ENCODE measurements at places on chromosomes 1 and 21. TPM values are rescaled to one million over a fixed set of nuclear protein-coding genes. Genes with fewer than 3 reads are reported as not detected.
A peak's percentile ranks its signal among the peaks of the same experiment; 100 is the strongest.

LAMC1 gene
- 111 TPM for total RNA-seq

B4GALT3 gene
- 32.4 TPM for total RNA-seq

PADI1 gene
- total RNA-seq, result 0.27 TPM

ELAPOR1 gene
- total RNA-seq, result 2.1 TPM

SDHC gene
- 84.4 TPM for total RNA-seq

RNF223 gene
- not detected for total RNA-seq

- H3K36me3 ChIP-seq, result no peaks in the 10 kb centered on the region
- DNase-seq, result no peak
- H3K27me3 ChIP-seq, result no peaks in the 10 kb centered on the region
- H3K4me3 ChIP-seq, result no peak overlapping the region
- H3K27ac ChIP-seq, result no peak overlapping the region
- no peaks in the 10 kb centered on the region for H3K4me1 ChIP-seq
These were observed 29.4 kb upstream of the SLC19A1 start for GRCh38 chr21:45571641-45572040.

DNA sequence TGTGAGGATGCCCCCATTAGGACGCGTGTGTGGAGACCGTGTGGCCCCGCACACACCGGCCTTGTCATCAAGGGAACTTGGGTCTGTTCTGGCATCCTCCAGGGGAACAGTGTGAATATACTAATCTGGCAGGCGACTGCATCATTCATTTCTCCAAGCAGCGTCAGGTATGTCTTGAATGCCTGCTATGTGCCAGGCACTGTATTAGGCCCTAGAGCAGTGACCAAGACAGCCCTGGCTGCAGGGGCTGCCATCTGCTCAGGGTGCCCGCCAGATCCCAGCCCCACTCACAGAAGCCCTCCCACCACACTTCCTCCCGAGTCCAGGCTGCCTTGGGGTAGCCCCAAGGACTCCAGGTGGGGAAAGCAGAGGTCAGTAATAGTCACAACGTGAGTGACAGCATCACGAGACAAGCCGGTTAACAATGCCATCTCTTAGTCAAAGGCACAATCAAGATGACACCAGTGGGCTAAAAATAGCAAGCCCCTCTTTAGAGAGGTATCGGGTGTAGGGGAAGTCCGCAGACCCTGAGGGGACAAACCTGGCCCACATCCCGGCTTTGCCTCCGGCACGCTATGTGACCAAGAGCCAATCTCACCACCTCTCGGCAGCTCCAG, 7.5 kb upstream of the LAPTM5 start:
- no peak overlapping the region for H3K4me3 ChIP-seq
- no peak overlapping the region for H3K27ac ChIP-seq
- H3K36me3 ChIP-seq, result no peaks in the 10 kb centered on the region
- H3K27me3 ChIP-seq, result no peaks in the 10 kb centered on the region
- peaks cover 4% of the 10 kb centered on the region for H3K4me1 ChIP-seq

DNA sequence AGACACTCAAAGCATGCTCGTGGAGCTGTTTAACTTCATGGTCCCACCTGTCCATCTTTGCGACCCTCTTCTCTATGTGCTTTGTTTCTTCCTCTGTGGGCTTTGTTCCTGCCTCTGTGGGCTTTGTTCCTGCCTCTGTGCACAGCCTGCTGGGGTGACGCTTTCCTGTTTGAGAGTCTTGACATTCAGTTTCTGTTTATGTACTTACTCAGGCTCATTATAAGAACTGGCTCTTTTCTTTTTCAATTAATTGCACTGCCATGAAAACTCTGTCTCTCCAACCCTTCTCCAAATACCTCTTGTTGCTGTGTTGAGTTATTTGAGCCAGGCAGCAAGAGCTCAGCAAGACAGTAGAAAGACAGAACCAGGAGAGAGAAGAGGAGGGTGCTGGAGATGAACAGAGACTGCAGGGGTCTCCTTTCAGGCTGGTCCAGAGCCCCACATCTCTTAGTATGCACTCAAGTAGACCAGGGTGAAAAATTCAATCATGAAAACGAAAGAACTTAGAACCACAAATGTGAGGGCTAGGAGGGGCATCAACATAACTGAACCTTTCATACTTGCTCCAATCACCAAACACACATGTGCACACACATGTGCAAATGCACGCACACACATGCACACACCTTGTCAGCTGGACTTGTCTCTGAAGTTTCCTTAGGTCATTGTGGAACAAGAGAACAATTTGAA, 88.3 kb upstream of the SGIP1 start:
- peaks cover 8% of the 10 kb centered on the region for H3K4me1 ChIP-seq
- no peak for DNase-seq
- H3K27me3 ChIP-seq, result no peaks in the 10 kb centered on the region
- no peaks in the 10 kb centered on the region for H3K36me3 ChIP-seq

GRCh38 chr21:25126564-25126963, 480.7 kb downstream of the MRPL39 start:
- no peaks in the 10 kb centered on the region for H3K36me3 ChIP-seq
- no peaks in the 10 kb centered on the region for H3K4me1 ChIP-seq
- H3K27ac ChIP-seq, result no peak overlapping the region
- no peak overlapping the region for H3K4me3 ChIP-seq

GRCh38 chr1:110428946-110429345, 21.5 kb upstream of the LAMTOR5 start:
- H3K4me3 ChIP-seq, result no peak overlapping the region
- peaks cover 9% of the 10 kb centered on the region for H3K4me1 ChIP-seq
- no peak for DNase-seq
- H3K36me3 ChIP-seq, result no peaks in the 10 kb centered on the region

DNA sequence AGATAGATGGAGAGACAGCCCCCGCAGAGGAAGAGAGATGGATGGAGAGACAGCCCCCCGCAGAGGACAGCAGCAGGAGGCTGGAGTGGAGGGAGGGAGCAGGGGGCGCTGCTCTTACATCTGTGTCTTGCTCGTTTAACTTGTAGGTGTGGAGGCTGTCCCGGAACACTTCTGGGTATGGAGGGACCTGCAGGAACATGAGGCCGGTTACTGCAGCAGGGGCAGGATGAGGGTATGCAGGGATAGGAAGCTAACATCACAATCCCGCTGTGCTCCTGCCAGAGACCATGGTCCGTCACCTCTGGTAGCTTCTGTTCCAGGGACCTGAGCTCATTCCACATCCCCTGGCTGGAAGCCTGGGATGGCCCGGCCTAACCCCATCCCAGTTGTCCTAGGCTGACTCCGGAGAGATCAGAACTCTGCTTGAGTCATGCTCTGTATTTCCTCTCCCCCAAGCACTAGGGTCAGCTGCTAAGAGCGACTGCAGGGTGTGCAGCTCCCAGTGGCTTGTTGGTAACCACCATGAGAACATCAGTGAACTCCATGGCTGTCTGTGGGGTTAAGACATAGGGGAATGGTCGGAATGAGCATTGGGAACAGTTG, 36.7 kb upstream of the GOLT1A start:
- H3K4me1 ChIP-seq, result peaks cover 24% of the 10 kb centered on the region
- no peak overlapping the region for H3K27ac ChIP-seq
- DNase-seq, result no peak
- H3K4me3 ChIP-seq, result no peak overlapping the region
- no peaks in the 10 kb centered on the region for H3K27me3 ChIP-seq

GRCh38 chr1:167900907-167901306, 13.0 kb downstream of the ADCY10 start:
- H3K36me3 ChIP-seq, result no peaks in the 10 kb centered on the region
- peaks cover 17% of the 10 kb centered on the region for H3K4me1 ChIP-seq
- H3K4me3 ChIP-seq, result no peak overlapping the region

- H3K27me3 ChIP-seq, result peaks cover 7% of the 10 kb centered on the region
- no peaks in the 10 kb centered on the region for H3K36me3 ChIP-seq
- no peak for DNase-seq
- H3K4me3 ChIP-seq, result no peak overlapping the region
- no peak overlapping the region for H3K27ac ChIP-seq
These were observed 2.0 kb upstream of the MARCKSL1 start for GRCh38 chr1:32337855-32338636.

- H3K4me3 ChIP-seq, result no peak overlapping the region
- no peak for DNase-seq
- peaks cover 10% of the 10 kb centered on the region for H3K36me3 ChIP-seq
- no peaks in the 10 kb centered on the region for H3K4me1 ChIP-seq
These were observed 165.1 kb downstream of the TGFB2 start for GRCh38 chr1:218510153-218510772.

GRCh38 chr21:40152476-40152875, 285.2 kb downstream of the PCP4 start:
- no peak for DNase-seq
- no peaks in the 10 kb centered on the region for H3K36me3 ChIP-seq

DNA sequence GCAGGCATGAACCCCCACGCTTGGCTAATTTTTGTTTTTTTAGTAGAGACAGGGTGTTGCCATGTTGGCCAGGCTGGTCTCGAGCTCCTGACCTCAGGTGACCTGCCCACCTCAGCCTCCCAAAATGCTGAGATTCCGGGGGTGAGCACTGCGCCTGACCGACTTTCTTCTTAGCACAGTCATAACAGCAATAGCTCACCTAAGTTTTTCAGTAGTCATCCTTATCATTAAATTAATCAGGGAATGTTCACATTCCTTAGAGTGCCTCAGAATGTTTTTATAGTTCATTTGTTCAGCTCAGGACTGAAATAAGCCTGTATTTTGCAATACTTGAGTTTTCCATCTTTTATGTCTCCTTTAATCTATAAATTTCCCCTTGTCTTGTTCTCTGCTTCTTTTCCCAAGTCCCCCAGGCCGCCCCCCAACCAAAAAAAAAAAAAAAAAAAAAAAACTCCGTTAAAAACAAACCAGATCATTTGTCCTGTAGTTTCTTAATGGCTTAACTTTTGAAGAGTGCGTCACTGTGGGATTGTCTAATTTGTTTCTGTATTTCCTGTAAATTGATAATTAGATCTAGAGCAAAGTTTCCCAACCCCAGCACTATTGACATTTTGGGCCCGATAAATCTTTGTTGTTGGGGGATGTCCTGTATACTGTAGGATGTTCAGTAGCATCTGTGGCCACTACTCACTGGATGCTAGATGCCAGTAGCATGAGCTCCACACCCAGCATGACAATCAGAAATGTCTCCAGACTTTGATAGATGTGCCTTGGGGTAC, 120.7 kb downstream of the ITSN1 start:
- H3K27ac ChIP-seq, result no peak overlapping the region
- no peaks in the 10 kb centered on the region for H3K27me3 ChIP-seq
- no peak overlapping the region for H3K4me3 ChIP-seq
- peaks cover 13% of the 10 kb centered on the region for H3K4me1 ChIP-seq

DNA sequence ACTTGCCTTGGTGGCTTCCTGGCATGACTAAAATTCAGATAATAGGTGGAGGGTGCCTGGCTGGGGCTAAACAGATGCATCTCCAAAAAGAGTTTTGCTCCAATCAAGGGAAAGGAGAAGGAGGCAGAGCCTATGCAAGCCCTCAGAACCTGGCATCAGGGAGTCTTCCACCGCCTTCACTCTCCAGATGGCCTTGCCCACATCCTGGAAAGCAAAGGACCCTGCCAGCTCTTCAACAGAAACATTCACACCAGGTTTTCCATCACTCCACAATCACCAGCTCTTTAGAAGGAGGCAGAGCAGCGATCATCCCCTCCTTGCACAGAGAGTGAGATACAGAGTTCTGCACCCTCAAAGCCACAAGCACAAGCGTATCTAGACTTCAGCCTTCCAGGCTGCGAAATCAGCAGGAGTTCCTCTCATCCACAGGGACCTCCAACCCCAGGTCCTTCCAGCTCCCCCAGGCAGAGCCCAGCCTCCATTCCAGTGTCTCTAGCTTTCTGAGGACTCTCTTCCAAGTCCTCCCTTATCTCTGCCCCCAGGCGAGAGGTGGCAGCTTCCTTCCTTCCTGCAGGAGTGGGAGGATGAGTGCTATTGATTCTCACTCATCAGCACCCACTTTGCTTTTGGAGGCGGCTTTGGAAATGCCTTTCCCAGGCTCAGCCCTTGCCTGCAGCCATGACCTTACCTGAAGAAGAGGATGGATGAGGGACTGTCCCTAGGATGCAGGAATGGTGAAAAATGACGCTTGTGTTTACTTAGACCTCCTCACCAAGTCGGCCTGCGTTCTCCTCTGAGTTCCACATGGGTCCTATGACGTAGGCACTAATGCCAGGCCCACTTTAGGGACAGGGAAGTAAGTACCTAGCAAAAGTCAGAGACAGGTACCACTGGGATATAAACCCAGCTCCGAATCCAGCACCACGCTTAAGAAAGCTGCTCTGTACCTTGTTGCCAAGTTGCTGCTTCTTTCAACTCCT, 75.4 kb downstream of the RIPK4 start:
- no peak for DNase-seq
- no peaks in the 10 kb centered on the region for H3K4me1 ChIP-seq
- H3K36me3 ChIP-seq, result no peaks in the 10 kb centered on the region
- H3K27ac ChIP-seq, result no peak overlapping the region

- no peaks in the 10 kb centered on the region for H3K27me3 ChIP-seq
- H3K4me3 ChIP-seq, result no peak overlapping the region
- H3K36me3 ChIP-seq, result no peaks in the 10 kb centered on the region
- no peaks in the 10 kb centered on the region for H3K4me1 ChIP-seq
These were observed 137.8 kb downstream of the GALNT2 start for GRCh38 chr1:230204842-230205241.

DNA sequence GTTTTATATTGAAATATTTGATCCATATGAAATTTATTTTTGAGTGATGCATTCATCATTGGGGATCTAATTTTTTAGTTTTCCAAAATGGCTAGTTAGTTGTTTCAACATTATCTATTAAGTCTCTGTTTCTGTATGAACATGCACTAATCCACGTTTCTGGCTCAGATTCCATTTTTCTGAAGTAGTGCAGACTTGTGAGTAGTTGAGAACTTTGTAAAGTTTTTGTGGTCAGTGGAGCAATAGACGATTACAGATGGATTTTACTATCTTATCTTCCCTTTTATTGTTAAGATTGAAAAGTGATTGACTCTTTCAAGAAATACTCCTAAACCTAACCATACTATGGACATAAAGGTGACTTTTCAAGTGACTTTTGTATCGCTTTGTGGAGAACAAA, 16.7 kb downstream of the SOAT1 start:
- H3K4me1 ChIP-seq, result no peaks in the 10 kb centered on the region
- no peak overlapping the region for H3K4me3 ChIP-seq
- no peak overlapping the region for H3K27ac ChIP-seq
- no peaks in the 10 kb centered on the region for H3K36me3 ChIP-seq

DNA sequence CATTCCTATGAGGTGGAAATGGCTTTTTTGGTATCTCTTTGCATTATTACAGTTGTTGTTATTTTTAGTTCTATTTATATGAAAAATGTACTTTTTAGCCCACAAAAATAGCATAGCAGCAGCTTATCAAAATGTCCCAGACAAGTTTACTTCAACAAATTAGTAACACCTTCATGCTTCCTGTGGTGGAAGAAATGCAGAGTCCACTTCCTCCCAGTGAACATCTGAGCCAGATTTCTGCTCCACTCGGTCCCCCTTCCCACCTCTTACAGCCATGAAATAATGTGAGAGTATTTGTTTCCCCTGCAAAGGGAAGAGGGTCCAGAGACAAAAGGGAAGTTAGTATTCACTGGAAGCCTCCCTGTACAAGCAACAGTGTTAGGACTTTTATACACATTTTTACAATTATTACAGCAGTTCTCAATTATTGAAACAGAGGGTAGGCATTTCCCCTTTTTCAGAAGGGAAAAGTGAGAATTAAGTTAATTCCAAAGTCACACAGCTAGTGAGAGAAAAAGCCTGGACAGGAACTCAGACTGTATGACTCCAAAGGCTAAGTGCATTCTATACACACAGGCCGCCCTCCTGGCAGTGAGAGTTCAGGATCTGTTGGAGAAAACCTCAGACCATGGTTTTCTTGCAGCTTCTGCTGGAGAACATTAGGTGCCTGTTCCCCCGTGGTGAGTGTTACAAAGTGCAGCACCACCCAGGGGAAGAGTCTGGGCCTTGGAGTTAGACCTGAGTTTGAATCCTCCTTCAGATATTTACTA, 126.5 kb downstream of the PBX1 start:
- no peaks in the 10 kb centered on the region for H3K36me3 ChIP-seq
- no peak overlapping the region for H3K4me3 ChIP-seq
- no peak for DNase-seq
- H3K4me1 ChIP-seq, result peaks cover 14% of the 10 kb centered on the region
- H3K27ac ChIP-seq, result peak overlapping the region; percentile 33
- H3K27me3 ChIP-seq, result no peaks in the 10 kb centered on the region
